NCI-H1092 (cell line): ENCODE measurements at places on chromosomes 7 and 10.

- no peak for DNase-seq
Observed at GRCh38 chr7:10798044-10798443, 175.6 kb upstream of the PHF14 start.

DNA sequence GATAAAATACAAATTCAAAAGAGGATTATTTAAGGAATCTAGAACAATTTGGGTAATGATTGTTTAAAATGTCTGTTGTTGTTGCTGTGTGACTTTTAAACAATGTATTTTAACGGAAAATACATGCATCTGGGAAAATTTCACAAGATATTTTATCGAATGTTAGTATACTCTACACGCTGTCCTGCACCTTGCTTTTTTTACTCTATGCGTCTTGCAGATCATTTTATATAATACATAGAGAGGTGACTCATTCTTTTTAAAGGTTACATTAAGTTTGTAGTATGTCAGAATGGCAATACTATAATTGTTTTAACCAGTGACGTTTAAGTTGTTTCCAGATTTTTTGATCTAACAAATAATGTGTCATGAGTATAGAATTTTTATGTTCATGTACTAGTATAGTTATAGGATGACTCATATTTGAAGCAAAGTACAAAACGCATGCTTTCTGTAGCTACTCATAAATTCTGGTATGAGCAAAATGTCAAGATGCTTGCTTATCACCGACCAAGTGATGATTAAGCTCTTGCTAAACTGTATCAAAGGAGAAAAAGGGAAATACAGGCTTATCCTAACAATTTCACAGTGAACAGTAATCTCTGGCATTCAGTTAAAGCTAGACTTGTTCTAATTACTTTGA, 4.9 kb downstream of the DKK1 start:
- DNase-seq, result no peak

DNA sequence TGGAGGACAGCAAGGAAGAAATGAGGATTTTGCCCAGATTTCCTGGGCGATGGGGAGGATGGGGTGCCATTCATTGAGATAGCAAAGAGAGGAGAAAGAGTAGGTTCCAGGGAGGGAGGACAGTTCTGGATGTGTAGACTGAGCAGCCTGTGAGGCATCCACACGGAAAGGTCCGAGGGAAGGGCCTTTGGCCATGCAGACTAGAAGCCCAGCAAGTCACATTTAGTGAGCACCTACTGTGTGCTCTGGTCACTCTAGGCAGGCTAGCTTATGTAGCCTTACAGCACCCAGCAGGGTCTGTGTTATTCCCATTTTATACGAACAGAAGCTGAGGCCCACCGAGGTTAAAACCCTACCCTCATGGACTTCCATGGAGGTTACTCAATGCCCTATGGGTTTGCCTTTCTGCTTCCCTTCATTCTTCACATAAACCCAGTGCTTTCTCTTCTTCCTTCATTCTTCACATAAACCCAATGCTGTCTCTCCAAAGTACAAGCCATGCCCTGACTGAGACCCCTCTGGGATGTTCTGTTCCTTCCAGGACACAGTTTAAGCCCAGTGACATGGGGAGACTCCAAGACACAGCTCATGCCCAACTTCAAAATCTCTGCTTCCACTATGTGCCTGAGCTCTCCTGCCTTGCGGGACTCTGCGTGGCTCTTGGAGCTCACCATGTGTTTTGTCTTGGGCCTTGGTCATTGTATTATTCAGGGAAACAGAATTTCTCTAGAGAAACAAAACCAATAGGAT, 13.7 kb downstream of the IL2RA start:
- DNase-seq, result no peak

DNA sequence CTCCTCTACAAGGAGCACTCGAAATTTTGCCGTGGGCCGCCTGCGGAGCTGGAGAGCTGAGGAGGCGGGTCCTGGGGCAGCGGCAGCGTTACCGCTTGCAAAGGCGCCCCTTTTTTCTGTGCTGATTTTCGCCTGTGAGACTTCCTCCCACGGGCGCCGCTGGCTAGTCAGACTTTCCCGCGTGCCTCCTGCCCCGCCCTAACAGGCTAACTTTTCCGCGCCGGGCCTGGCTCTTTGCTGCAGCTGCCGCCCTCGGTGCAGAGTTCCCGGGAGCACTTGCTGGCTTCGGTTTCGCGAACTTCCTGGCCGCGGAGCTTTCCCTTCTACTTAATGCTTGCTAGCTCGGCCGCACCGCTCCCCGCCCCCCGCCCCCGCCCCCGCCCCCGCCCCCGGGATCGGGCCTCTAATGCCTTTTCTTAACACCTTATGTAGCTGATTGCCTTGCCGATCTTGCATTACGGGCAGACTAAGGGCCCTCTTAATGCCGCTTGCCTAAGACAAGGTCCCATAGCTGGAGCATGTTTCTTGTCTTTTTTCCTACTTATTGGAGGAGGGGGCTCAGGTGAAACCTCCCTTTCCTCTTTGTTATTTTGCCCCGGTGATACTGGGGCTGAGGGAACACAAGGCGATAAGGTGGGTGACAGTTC, 37.9 kb upstream of the RASGEF1A start:
- DNase-seq, result no peak

DNA sequence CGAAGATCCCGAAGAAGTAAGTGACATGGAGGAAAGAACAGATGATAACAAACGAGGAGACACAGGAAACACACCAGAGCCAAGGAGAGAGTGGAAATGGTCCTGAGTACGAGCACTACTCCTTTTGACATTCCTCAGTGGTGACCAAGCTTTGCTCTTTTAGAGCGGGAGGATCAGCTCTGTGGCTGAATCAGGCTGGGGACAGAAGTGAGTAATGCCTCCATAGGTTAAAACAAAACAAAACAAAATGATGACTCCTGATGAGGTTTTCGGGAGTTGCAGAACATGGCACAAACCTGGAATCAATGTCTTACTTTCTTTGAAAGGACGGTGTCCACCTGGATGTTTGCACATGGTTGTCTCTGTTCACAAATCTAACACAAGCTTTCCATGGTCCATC, 30.3 kb upstream of the TCF7L2 start:
- no peak for DNase-seq

DNA sequence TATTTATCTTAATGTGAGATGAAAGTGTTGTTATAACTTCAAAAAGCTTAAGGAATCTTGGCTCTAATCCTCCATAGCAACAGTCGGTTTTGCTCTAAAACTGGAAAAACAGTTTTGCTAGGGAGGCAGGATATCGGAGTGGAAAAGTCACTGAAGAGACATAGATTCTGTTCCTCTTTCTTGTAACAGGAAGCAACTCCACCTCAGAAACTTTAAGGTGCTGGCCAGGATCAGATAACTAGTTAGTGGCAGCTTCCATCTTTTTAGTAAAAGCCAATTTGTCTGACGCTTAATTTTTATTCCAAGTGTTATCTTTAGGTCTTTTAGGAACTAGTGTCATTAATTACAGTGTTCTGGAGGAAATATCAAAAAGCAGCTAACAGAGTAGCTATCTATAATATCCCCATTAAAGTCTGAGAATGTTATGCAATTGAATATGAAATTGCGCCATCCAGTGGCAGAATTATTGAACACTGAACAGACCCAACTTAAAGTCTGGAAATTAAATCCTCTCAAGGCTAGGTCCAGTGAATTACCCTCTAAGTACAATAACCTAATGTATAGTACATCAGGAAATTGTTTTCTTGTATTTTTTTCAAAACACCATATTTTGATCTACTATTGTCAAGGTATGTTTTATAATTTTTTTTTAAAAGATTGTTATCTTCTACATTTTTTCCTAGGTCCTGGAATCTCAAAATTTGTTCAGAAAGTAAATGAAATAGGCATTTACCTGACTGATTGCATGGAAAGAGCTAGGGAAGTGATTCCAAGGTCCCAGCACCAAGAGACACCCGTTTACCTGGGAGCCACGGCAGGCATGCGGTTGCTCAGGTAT, 65.9 kb upstream of the CC2D2B start:
- DNase-seq, result peak; percentile 18

DNA sequence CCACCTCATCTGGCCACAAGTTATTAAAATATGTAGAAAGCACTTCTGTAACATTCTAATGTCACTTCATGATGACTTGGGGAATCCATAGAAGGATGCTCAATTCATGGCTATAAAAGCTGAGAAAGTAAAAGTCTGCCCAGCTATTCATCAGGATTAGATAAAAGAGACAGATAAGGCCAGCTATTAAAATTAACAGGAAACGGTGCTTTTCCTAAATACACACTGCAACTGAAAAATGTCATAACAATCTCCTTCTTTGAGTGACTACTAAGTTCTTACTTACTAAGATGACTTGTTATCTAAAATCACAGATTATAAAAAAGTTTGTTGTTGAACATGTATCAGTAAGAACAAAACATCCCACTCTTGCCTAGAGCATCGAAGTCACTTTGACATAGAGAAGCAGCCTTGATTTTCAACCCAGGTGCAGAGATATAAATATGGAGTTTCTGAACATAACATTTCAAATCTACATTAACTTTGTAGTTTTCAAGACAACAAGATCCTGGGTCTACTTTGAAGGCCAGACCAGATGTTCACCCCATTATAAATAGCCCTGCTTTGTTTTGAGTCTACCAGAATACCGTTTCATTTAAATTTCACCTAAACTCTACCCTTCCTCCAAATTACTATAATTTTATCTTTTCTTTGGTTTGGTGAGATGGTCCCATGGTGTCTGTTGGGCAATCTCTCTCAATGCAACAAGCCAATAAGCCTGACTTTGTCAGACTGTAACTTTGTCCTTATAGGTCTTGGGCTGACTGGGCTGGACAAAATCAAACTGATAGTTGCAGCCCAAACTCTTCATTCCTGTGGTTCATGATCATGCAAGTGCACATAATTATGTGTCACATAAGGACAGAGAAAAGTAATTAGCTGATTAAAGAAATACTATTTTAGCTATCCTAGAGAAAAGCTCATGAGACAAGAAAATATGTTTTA, 24.0 kb downstream of the HYCC1 start:
- no peak for DNase-seq

DNA sequence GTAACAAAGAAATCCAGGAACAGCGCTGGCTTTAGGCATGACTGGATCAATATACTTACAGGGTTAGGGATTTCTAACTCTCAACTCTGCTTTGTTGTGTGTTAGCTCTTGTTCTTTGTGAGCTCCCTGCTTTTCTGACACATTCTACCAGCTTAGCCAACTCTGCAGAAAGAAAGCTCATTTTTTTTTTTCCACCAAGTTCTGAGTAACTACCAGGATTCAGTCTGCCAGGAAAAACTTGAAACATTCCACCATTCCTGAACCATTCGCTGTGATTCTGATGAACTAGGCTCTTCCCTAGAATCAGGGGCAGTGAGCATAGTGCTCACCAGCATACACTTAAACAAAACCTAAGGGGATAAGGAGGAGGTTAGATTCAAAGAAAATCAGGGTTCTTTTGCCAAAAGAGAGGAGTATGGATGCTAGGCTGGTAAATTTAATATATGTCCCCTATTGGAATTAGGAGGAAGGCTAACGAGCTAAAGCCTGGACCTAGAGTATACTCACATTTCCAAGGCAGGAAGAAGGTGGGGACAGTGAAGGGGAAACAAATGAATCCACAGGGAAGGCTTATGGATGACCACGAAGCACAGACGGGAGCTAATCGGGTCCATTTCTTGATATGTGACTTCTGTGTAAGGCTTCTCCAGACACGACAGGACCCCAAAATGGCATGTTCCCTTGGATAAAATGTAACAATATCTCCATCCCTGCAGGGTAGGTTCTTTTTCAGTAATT, 183.4 kb downstream of the PRKG1 start:
- no peak for DNase-seq

DNA sequence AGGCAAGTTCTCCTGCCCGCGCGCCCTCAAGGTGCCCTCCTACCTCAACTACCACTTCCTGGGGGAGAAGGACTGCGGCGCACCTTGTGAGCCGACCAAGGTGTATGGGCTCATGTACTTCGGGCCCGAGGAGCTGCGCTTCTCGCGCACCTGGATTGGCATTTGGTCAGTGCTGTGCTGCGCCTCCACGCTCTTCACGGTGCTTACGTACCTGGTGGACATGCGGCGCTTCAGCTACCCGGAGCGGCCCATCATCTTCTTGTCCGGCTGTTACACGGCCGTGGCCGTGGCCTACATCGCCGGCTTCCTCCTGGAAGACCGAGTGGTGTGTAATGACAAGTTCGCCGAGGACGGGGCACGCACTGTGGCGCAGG, 1.4 kb downstream of the FZD1 start:
- no peak for DNase-seq

- DNase-seq, result peak; percentile 1
Observed at GRCh38 chr7:118158766-118159165, 25.2 kb upstream of the LSM8 start.

DNA sequence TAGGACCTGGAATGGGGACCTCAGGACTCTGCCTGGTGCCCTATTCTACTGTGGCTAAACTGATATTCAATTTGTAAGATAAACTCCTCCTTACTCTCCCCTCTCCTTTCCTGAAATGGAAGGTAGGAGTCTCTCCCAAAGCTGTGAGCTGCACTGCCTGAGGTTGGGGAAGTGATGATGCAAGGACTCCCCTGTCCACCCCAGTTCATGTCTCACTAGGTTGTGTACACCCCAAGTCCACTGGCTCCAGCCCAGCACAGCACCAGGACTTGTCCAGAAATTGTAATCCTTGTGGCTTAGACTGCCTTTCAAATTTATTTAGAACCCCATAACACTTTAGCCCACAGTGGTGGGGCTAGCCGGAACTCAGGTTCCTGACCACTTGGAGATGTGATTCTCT, 247.2 kb upstream of the CTBP2 start:
- no peak for DNase-seq

- no peak for DNase-seq
Observed at GRCh38 chr7:117780832-117781231, 92.4 kb downstream of the CTTNBP2 start.

- peak; percentile 9 for DNase-seq
Observed at GRCh38 chr7:138889582-138890498, 91.3 kb downstream of the KIAA1549 start.

GRCh38 chr10:49600781-49601400, 9.2 kb upstream of the SLC18A3 start:
- DNase-seq, result no peak

- DNase-seq, result no peak
Observed at GRCh38 chr10:103125323-103126267, 67.5 kb downstream of the NT5C2 start.

DNA sequence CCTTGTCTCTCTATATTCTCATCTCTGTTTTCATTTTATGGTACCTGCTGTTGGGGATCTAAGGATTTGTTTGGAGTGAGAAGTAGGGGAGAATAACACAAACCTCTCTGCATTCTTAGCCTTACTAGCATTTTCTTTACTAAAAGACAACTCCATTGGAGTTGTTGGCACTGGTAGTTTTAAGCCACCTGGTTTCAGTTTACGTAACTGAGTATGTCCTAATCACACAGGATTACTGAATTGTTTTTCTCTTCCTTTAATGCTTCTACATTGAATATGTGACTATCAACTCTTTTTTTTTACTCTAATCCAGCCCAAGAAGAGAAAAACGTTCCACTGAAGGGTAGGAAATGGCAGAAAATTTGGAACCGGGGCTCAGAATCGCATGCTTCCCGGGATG, 30.0 kb upstream of the TRIL start:
- DNase-seq, result no peak

DNA sequence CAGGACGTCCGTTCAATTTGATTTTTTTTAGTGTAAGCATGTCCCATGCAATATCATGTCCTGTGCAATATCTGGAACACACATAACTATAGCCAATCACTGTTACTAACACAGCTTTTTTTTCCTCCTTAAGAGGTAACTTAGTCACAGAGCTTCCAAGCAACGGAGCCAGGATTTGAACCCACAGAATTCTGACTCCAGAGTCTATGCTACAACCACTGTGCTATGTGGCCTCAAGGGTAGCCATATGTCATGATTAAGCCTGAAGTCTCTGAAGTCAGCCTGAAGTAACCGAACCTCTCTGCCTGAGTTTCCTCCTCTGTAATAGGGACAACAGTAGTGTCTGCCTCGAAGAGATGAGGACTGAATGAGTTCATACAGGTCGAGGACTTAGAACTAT, 42.2 kb upstream of the TCF7L2 start:
- DNase-seq, result no peak

GRCh38 chr10:11109590-11109989, 91.9 kb downstream of the CELF2 start:
- no peak for DNase-seq
